Endothelial cell (in vitro differentiated cells): ENCODE measurements at places on chromosomes 13 and 19. TPM values are rescaled to one million over a fixed set of nuclear protein-coding genes. Genes with fewer than 3 reads are reported as not detected.
A peak's percentile ranks its signal among the peaks of the same experiment; 100 is the strongest.

DNA sequence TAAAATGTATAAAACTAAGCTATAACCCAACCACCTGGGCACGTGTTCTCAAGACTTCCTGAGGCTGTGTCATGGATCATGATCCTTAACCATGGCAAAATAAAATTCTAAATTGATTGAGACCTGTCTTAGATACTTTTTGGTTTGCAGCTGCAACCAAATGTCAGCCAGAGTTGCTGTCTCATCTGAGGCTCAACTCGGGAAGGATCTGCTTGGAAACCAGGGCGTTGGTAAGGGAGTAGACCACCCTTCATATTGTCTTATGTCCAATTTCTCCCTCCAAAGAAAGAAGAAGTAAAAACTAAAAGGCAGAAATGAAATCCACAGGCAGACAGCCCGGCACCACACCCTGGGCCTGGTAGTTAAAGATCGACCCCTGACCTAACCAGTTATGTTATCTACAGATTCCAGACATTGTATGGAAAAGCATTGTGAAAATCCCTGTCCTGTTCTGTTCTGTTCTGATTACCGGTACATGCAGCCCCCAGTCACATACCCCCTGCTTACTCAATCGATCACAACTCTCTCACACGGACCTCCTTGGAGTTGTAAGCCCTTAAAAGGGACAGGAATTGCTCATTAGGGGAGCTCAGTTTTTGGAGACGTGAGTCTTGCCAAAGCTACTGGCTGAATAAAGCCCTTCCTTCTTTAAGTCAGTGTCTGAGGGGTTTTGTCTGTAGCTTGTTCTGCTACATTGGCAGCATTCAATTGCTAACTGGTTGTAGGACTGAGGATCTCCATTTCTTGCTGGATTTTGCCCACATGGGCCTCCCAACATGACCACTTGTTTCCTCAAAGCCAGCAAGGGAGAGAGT is 22.9 kb upstream of the IGSF23 start:
- H3K27me3 ChIP-seq, result peaks cover 4% of the 10 kb centered on the region
- H3K4me3 ChIP-seq, result no peak overlapping the region
- no peaks in the 10 kb centered on the region for H3K36me3 ChIP-seq
- no peak for DNase-seq

Gene ZNF285
- total RNA-seq, result 3.2 TPM

DNA sequence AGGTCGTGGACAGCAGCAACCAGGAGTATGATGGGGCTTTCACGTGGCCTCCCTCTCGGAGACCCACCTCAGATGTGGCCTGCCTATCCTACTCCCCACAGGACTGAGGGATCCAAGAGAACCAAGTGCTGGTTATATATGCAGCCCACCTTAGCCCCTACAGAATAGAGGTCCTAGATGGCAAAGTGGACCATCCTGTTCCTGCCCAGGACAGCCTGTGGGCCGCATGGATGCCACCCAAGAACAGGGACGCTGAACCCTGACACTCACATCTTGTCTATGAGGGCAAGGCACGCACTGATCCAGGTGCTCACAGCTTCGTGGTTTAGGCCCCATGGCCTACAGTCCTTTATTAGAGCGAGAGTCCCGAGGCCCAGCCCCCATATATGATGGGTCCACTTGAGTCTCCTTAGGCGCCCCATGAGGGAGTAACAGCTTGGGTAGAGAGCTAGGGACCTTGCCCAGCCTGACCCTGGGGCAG is 1.5 kb upstream of the SLC27A5 start:
- H3K27ac ChIP-seq, result no peak overlapping the region
- DNase-seq, result no peak
- peaks cover 8% of the 10 kb centered on the region for H3K4me1 ChIP-seq

DNA sequence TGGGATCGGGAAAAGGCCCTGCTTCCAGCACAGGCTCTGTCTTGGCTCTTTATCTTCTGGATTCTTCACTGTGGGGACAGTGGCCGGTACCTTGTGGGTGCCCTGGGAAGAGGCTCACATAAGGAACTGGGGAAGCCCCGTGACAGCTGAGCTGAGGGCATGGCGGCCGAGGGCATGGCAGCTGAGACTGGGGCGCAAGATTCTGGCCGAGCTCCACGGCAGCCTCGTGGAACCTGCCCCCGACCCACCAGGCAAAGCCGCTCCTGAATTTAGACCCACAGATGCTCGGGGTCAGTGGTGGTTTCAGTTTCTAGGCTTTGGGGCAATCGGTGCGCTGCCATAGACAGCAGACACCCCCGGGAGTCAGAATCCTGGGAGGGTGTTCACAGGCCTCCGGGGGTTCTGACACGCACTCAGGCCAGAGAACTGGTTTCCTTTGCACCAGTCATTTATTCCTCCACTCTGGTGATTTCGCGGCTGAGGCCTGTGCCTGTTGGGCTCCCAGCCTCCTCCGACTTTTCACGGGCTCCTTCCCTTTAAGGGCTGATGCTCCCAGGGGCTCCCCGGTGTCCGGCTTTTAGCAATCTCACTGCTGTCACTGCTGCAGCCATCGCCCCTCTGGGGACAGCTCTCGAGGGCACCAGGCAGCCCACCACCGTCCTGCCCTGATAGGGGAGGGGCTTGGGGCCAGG is 117.6 kb downstream of the TEX29 start:
- H3K4me3 ChIP-seq, result no peak overlapping the region
- no peak overlapping the region for H3K27ac ChIP-seq
- H3K4me1 ChIP-seq, result peaks cover 4% of the 10 kb centered on the region
- H3K36me3 ChIP-seq, result peaks cover 3% of the 10 kb centered on the region
- DNase-seq, result no peak

DNA sequence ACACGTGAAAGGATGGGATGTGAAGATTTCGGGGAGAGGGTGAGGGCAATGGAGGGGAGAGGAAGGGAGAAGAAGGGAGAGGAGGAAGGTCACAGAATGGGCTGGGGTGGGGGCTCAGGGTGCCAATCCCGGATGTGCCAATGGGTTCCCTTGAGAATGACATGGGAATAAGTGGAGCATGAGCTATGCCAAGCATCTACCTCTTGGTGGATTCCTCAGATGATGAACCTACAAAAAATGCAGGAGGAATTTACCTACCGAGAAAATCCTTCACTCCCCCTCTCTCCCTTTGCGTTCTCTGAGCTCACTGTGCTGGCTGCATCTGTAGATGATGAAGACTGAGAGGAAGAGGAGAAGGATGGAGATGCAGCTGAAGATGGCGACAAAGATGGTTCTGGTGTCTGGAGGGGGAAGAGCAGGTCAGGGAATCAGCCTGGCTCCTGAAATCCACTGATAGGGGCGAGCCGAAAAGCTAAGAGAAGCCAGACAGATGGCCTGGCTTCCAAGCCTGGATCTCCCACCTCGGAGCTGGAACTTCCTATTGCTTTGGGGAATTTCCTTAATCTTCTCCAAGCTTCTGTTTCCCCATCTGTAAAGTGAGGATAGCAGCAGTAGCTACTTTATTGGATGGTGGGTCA is 21.6 kb downstream of the VSTM1 start:
- no peak overlapping the region for H3K27ac ChIP-seq
- peaks cover 12% of the 10 kb centered on the region for H3K4me1 ChIP-seq
- no peaks in the 10 kb centered on the region for H3K36me3 ChIP-seq
- DNase-seq, result no peak

DNA sequence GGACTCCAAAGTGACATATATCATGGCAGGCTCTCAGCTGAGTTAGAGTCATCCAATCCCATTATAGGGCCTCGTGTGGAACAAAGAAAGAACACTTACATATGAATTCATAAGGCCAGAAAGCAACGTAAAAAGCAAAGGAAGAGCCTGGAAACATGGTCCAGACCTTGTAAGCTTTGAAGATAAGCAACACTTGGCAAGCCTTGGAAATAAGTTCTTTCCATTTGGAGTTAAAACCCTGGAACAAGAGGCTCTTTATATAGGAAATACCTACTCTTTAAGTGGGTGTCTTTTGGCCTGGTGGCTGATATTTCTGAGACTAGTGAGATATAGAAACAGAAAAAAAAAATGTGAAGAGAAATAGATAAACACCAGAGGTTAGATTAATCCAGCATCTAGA is 49.4 kb downstream of the ZAR1L start:
- no peak overlapping the region for H3K4me3 ChIP-seq
- no peaks in the 10 kb centered on the region for H3K36me3 ChIP-seq
- DNase-seq, result no peak
- no peak overlapping the region for H3K27ac ChIP-seq
- H3K4me1 ChIP-seq, result peaks cover 26% of the 10 kb centered on the region

DNA sequence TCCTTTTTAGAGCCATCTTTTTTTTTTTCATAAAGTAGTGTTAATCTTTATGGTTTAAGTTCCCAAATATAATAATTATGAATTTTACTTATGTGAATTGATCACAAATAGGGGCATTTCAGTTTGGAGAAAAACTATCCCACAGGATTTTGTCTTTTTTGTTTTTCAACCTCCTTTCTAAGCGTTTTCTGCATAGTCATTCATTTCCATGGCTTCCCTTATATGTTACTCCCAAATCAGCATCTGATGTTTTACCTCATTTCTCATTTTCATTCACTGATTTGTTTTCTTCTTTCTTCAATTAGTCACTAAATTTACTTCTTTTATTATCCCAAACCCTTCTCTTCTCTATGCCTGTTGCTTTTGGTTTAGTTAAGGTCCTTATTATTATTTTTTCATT is 24.7 kb downstream of the PDS5B start:
- no peaks in the 10 kb centered on the region for H3K4me1 ChIP-seq
- no peak overlapping the region for H3K27ac ChIP-seq
- H3K4me3 ChIP-seq, result no peak overlapping the region
- H3K36me3 ChIP-seq, result peaks cover 15% of the 10 kb centered on the region

GRCh38 chr13:26425443-26426358 is 131.8 kb upstream of the WASF3 start:
- no peaks in the 10 kb centered on the region for H3K4me1 ChIP-seq
- H3K4me3 ChIP-seq, result no peak overlapping the region
- no peak overlapping the region for H3K27ac ChIP-seq
- H3K36me3 ChIP-seq, result no peaks in the 10 kb centered on the region

Gene ATXN8OS
- total RNA-seq, result not detected

- H3K36me3 ChIP-seq, result peaks cover 14% of the 10 kb centered on the region
- peak; percentile 68 for DNase-seq
- peaks cover 11% of the 10 kb centered on the region for H3K27me3 ChIP-seq
- H3K4me3 ChIP-seq, result no peak overlapping the region
- H3K4me1 ChIP-seq, result peaks cover 12% of the 10 kb centered on the region
- H3K27ac ChIP-seq, result no peak overlapping the region
These were observed 4.8 kb downstream of the ABCC4 start for GRCh38 chr13:95296326-95296925.

DNA sequence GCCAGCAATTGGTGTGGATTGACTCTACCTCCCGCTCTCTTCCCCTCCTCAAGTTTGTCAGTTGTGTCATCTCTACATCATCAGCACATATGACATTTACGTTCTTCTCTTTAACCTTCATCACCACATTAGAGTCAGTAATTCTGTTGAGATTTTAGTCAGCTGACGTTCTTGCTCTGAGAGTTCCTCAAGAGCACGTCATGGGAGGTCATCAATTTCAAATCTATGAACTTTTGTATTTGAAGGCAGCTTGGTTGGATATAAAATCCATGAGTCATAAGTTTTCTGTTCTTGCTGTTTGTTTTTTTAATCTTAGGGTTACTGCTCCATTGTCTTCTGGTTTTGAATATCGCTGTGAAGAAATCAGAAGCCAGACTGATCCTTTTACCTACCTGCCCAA is 21.8 kb upstream of the ARGLU1 start:
- H3K27me3 ChIP-seq, result peaks cover 12% of the 10 kb centered on the region
- H3K27ac ChIP-seq, result no peak overlapping the region

DNA sequence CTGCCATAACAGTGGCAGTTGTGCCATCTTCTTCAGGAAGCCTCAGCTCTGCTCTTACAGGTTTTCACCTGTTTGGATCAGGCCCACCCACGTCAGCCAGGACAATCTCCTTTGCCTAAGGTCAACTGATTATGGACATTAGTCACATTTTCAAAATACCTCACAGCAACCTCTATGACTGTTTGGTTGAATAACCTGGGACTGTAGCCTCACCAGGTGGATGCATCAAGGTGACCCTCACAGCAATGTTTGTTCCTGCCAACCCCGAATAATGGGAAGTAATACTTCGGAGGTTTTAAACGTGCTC is 17.2 kb upstream of the ATP12A start:
- peaks cover 1% of the 10 kb centered on the region for H3K27me3 ChIP-seq
- DNase-seq, result no peak
- H3K36me3 ChIP-seq, result no peaks in the 10 kb centered on the region

Gene PLK5
- total RNA-seq, result 1.1 TPM

GRCh38 chr13:51451467-51452360 is 1.1 kb downstream of the INTS6 start:
- peak overlapping the region; percentile 82 for H3K27ac ChIP-seq
- peaks cover 22% of the 10 kb centered on the region for H3K36me3 ChIP-seq
- peak overlapping the region; percentile 89 for H3K4me3 ChIP-seq
- DNase-seq, result peak; percentile 75
- peaks cover 29% of the 10 kb centered on the region for H3K4me1 ChIP-seq
- peaks cover 7% of the 10 kb centered on the region for H3K27me3 ChIP-seq

Gene DOCK6
- 411 TPM for total RNA-seq

Gene A1BG
- total RNA-seq, result 41.9 TPM

Gene NLRP11
- total RNA-seq, result not detected

GRCh38 chr13:76762721-76763120 is 123.5 kb downstream of the KCTD12 start:
- no peaks in the 10 kb centered on the region for H3K27me3 ChIP-seq
- no peaks in the 10 kb centered on the region for H3K36me3 ChIP-seq
- no peak overlapping the region for H3K4me3 ChIP-seq
- H3K27ac ChIP-seq, result no peak overlapping the region
- peaks cover 5% of the 10 kb centered on the region for H3K4me1 ChIP-seq

Gene WASF3
- 13.0 TPM for total RNA-seq

DNA sequence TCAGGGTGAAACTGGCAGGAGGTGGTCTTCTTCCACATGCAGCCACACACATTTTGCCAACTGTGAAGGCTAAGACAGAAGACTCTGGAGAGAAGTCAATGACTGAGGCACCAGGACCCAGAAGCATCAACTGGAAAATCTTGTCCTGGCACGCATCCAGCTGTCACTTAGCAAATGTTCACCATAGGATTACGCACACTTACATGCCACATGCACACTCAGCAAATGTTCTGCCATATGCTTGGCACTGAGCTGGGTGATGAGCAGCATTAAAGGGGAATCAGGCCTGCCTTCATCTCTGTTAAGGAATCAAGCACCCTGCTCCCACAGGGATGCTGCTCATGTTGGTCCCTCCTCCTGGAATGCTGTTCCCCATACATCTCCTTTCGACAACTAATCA is 5.1 kb downstream of the ZNF599 start:
- peaks cover 8% of the 10 kb centered on the region for H3K4me1 ChIP-seq
- H3K36me3 ChIP-seq, result peaks cover 81% of the 10 kb centered on the region
- no peak for DNase-seq
- H3K27me3 ChIP-seq, result peaks cover 3% of the 10 kb centered on the region
- peak overlapping the region; percentile 34 for H3K4me3 ChIP-seq
- no peak overlapping the region for H3K27ac ChIP-seq

Gene MYO1F
- 3.2 TPM for total RNA-seq

Gene ATP4A
- not detected for total RNA-seq

- H3K27me3 ChIP-seq, result no peaks in the 10 kb centered on the region
- DNase-seq, result no peak
- no peak overlapping the region for H3K27ac ChIP-seq
- H3K4me1 ChIP-seq, result peaks cover 2% of the 10 kb centered on the region
- no peaks in the 10 kb centered on the region for H3K36me3 ChIP-seq
These were observed 120.7 kb downstream of the TRPC4 start for GRCh38 chr13:37748913-37749312.

Gene SSC5D
- total RNA-seq, result 0.95 TPM
